ENCODE measurements at places on chromosomes 2 and 18.

GRCh38 chr2:68776124-68776523, 41.5 kb downstream of the ARHGAP25 start:
- no peak for DNase-seq

- DNase-seq, result no peak
Observed at GRCh38 chr18:77071061-77071460, 61.5 kb downstream of the MBP start.

DNA sequence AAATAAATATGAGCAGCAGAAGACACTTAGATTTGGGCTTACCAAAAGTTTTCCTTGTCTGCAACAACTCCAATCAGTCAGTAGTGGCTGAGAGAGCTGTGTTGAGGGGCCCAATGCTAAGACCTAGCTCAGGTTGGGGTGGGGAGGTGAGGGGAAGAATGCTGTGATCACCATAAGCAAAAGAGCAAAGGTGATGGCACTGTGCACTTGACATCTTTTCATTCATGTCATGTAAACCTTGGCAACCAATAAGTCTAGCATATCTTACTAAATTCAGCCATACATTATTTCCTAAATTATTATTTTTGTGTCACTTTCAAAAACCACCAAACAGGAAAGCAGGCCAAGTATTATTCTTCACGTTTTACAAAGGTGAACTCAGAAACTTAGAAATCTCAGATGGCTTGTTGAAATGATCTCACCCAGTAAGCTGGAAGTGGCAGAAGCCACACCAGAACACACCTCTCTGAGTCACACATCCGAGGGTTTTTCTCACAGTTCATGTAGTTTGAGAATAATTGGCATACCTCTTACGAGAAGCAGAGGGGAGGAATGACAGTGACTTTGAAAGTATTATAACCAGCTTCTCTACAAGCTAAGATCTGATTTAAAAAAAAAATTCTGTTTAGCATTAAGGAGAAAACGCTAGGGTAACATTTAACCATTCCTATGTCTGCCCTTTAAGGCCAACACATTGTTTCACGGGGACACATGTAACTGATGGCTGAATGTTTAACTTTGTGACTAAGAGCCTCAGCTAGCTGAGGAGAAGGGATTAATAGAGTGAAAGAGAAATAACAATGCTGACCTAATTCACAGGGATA, 43.3 kb upstream of the SETBP1 start:
- DNase-seq, result no peak

DNA sequence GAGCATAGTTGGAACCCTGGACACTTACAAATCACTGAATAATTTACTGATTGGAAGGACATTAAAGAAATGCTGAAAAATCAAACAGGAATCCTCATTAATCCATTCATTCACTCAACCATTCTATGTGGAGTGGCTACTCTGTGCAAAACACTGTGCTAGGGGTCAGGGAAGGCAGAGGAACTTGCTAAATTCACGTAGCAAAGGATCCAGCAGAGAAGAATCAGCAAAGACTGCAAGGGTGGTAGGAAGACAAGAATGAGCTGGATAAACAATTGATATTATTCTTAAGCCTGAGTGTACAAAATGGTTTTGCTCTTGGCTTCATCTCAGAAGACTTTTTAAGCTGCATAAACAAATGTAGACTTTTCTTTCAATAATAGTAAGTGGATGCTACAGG, 164.3 kb upstream of the CAVIN2 start:
- DNase-seq, result no peak

DNA sequence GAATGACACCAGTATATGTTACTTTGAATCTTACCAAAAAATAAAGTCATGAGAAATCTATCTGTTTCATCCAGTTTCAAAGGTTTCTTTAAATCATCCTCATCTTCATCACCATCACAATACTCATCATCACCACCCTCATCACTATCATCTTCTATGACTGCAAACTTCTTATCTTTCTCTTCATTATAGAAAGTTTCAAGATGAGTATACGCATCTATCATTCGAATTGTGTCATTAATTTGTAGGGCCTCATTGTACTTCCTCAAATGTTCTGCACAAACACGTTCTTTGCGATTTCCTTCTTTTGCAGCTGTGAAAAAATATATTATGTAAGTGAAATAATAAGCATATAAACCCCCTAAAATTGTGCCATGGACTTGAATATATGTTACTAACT, 34.1 kb upstream of the FAP start:
- no peak for DNase-seq

DNA sequence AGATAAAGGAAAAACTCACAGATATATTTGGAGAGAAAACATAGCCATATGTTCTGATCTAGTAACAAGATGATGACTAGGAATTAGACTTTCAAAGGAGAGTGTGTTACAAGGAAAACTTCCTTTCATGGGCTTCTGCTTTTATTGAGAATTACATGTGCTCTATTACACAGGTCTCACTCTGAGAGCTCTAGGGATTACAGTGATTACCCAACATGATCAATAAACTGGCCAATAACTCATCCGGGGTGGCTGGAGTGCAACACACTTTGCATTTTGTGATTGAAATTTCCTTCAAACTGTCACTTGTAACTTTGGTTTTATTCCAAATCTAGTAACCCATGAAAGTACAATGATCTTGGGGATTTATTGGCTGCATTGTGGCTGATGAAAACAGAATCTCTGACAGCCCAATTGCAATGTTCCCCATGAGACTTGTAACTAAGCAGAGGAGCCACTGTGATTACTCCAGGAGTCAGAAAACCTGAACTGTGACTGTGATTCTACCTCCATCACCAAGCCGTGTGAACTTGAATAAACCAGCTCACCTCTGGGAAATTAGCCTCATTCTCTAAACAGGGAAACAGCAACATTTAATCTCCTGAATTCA, 40.2 kb upstream of the LRRC30 start:
- no peak for DNase-seq

GRCh38 chr18:58848685-58849084, 16.0 kb upstream of the ZNF532 start:
- no peak for DNase-seq

DNA sequence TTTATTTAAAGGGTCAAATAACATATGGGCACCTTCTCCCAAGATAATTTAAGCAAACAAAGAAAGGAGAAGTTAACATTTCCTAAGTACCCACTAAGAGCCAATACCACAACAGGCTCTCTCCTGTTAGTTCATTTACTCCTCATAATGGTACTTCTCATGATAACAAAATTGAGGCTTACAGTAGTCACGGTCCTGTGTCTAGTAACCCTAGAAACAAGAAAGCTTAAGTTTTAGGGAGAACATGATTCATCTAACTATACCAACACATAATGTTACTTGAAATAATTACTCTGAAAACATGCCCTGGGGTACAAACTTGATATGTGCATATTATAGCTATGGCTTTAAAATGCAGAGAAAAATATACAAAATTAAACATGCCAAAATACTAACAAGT, 19.8 kb downstream of the IWS1 start:
- no peak for DNase-seq

DNA sequence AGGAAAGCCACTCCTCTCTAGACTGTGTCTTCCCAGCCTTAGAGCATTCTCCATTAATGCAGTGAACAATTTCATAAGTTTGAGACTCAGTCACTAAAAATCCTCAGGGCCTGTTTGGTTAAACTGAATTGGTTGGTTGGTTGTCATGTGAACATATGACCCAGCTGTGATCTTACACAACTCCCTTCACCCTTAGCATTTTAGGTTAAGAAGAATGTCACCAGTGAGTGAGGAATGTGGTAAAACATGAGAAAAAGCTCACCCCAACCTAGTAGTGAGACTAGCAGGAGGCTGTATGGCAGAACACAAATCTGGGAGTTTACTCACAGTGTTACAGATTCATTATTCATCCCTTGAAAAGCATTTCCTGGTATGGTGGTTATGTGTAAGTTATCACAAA, 32.4 kb downstream of the LHCGR start:
- no peak for DNase-seq

GRCh38 chr2:163419000-163419830, 316.6 kb downstream of the FIGN start:
- no peak for DNase-seq

- DNase-seq, result no peak
Observed at GRCh38 chr2:222034058-222034457, 264.7 kb downstream of the PAX3 start.

GRCh38 chr2:145919477-145919876, 1399.6 kb upstream of the ZEB2 start:
- no peak for DNase-seq

- DNase-seq, result no peak
Observed at GRCh38 chr2:86301711-86302202, 35.7 kb downstream of the REEP1 start.

GRCh38 chr18:34025191-34025801, 199.4 kb downstream of the NOL4 start:
- no peak for DNase-seq

DNA sequence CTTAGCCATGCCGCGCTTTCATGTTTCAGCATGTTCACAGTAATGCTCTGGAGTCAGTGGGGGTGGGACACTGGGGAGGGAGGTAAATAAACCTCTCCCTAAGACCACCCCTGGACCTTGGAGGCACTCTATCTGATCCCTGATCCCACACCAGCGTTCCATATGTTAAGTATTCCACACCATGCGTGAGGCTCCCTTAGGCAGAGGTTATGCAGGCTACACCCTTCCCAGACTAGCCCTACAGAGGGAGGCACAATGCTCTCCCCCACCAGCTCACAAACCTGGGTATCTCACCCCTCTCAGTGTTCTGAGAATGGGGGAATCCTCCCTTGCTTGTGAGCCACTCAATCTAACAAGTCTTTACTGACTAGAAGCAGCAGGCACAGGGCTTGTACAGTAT, 1610.4 kb upstream of the ZEB2 start:
- no peak for DNase-seq

- no peak for DNase-seq
Observed at GRCh38 chr2:203787979-203788378, 79.6 kb upstream of the CTLA4 start.

GRCh38 chr18:13603304-13604019, 122.9 kb downstream of the FAM210A start:
- no peak for DNase-seq

DNA sequence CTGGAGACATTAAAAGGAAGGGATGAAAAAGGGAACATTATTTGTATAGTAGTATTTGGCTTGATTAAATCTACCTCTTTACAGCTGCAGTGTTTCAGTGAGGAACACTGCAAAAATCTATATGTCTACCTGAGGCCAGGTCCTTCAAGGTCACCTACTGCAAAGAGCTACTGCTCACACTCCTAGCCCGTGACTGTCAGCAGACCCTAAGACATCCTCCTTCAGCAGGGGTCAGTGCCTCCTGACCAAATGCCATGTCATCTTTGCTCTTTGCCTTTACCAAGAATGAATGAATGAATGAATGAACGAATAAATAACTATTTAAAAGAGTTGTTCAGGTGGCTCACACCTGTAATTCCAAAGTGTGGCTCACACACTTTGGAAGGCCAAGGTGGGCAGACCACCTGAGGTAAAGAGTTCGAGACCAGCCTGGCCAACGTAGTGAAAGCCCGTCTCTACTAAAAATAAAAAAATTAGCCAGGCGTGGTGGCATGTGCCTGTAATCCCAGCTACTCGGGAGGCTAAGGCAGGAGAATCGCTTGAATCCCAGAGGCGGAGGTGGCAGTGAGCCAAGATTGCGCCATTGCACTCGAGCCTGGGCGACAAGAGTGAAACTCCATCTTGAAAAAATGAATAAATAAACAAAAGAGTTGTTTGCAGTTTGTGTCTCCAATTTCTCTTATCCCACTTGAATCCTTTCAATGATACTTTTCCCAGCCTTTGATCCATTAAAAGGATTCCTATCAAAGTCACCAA, 84.3 kb upstream of the GRB14 start:
- DNase-seq, result no peak

DNA sequence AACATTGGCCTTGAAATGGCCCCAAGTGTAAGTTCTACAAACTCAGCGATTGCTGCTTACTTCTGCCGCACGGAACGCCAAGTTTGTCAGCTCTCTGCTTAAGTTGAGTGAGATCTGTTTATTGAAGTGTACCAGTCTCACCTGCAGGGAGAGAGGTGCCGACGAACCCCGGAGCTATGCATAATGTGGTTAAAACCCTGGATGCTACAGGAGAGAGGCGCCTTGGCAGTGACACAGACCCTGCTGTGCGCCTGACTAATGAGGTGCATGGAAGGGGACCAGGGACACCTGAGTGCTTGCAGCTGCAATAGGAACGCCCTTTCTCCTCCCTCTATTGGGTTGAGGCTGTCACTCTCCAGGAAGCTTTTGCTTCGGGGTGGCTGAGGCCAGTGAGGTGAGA, 979 bp downstream of the SLC9A2 start:
- no peak for DNase-seq

GRCh38 chr2:1752751-1753150, 8.4 kb upstream of the PXDN start:
- no peak for DNase-seq

- DNase-seq, result no peak
Observed at GRCh38 chr2:134842930-134843490, 4.6 kb downstream of the ACMSD start.

GRCh38 chr18:50117863-50118262, 77.1 kb downstream of the MYO5B start:
- DNase-seq, result no peak

- DNase-seq, result no peak
Observed at GRCh38 chr2:98029718-98030222, 34.0 kb upstream of the TMEM131 start.

DNA sequence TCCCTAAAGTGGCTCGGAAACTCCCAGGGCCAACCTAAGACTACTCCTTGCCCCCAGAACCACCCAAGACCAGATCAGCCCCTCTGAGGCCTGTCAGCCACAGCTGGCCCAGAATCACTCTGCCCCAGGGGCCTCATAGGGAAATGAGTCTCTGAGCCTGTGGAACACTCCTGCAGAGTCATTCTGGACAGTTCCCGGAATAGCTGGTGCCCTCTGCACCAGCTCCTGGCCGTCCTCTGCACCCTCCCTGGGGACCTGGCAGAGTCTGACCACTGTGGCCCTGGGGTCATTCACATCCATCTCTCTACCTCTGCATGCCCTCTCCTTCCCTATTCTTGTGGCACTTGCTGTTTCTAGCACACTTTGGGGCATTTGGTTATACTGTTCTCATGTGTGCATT, 14.6 kb upstream of the TMEM214 start:
- DNase-seq, result no peak

DNA sequence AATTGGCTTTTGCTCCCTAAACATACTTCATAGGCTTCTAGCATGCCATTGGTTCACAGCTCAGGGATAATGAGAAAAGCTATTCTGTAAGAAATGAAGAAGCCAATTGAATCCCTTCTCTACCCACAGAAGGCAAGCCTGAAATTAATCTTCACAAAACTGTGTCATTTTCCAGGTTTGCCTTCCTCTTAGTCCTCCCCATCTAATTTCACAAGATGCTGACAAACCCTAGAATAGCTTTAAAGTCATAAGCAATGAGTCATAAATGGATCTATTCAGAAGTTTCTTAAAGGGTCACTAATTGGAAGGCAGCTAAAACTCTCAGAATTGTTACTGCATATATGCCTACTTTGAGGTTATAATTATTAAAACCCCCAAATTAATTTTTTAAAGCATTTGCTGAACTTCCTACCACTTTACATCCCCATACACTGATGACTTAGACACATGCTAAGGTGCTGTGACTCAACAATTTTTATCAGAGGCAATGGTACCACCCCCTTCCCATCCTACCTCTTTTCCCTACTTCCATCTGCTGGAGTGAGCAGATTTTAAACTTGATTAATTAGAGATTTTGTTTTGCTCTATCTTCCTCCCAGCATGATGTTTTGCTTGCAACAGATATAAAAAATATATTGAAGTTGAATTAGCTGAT, 51.3 kb upstream of the NABP1 start:
- DNase-seq, result no peak

- DNase-seq, result no peak
Observed at GRCh38 chr2:159462201-159462785, 154.1 kb downstream of the BAZ2B start.

- DNase-seq, result no peak
Observed at GRCh38 chr2:200119236-200119635, 163.9 kb downstream of the MAIP1 start.
